ENCODE measurements at places on chromosomes 2 and 18. TPM values are rescaled to one million over a fixed set of nuclear protein-coding genes. Genes with fewer than 3 reads are reported as not detected.

Gene ARMC9
- 13.9 TPM for total RNA-seq

Gene GPAT2
- total RNA-seq: 0.34 TPM

Gene SLC19A3
- total RNA-seq: 0.59 TPM

GRCh38 chr2:239321596-239322415, 79.0 kb downstream of the HDAC4 start:
- no peak for DNase-seq
- H3K27me3 ChIP-seq: no peaks in the 10 kb centered on the region
- no peak overlapping the region for H3K4me3 ChIP-seq
- H3K36me3 ChIP-seq: no peaks in the 10 kb centered on the region
- peak overlapping the region; percentile 83 for H3K27ac ChIP-seq

- DNase-seq: no peak
- peaks cover 14% of the 10 kb centered on the region for H3K4me1 ChIP-seq
- peak overlapping the region; percentile 29 for H3K4me3 ChIP-seq
- peak overlapping the region; percentile 67 for H3K27ac ChIP-seq
- no peaks in the 10 kb centered on the region for H3K27me3 ChIP-seq
Measured at GRCh38 chr18:63979409-63979920, 9.6 kb downstream of the SERPINB8 start.

GRCh38 chr2:45930396-45930792, 278.9 kb downstream of the PRKCE start:
- H3K27ac ChIP-seq: peak overlapping the region; percentile 64
- no peak for DNase-seq
- H3K36me3 ChIP-seq: no peaks in the 10 kb centered on the region
- H3K4me1 ChIP-seq: peaks cover 37% of the 10 kb centered on the region
- H3K27me3 ChIP-seq: no peaks in the 10 kb centered on the region
- no peak overlapping the region for H3K4me3 ChIP-seq

DNA sequence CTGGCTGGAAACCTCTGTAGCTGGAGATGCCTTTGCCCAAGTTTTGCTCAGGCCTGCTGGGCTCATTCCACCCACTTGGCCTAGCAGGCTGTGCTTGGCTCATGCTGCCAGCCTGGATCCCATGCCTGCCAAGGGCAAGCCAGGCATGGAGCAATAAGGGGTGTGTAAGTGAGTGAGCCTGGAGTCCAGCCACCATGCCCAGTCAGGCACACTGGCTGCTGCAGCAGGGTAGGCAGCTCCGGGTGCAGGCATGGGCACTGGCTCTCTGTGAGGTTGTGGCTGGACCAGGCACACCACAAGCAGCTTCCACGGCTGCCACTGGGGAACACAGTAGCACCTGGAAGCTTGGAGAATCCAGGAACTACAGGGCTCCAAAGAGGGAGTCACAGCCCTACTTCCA, 147.7 kb upstream of the HS6ST1 start:
- H3K36me3 ChIP-seq: no peaks in the 10 kb centered on the region
- no peak overlapping the region for H3K27ac ChIP-seq
- no peaks in the 10 kb centered on the region for H3K4me1 ChIP-seq
- no peaks in the 10 kb centered on the region for H3K27me3 ChIP-seq
- H3K4me3 ChIP-seq: no peak overlapping the region

DNA sequence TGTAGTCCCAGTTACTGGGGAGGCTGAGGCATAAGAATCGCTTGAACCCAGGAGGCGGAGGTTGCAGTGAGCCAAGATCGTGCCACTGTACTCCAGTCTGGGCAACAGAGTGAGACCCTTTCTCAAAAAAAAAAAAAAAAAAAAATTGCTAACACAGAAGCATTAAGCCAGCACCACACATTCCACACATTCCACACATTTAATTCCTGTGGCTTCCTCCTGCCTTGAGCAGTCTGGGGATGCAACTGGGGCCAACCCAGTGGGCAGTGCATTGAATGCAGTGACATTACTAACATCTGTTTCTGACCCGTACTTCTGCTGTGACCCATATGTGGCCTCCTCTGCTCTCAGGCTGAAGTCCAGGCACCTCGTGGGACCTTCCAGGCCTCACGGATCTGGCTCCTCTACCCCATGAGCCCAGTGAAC, 107.0 kb downstream of the BCL2L11 start:
- H3K4me1 ChIP-seq: no peaks in the 10 kb centered on the region
- no peaks in the 10 kb centered on the region for H3K36me3 ChIP-seq

- peaks cover 17% of the 10 kb centered on the region for H3K36me3 ChIP-seq
- DNase-seq: no peak
- no peaks in the 10 kb centered on the region for H3K4me1 ChIP-seq
- no peak overlapping the region for H3K27ac ChIP-seq
Measured at GRCh38 chr2:187377340-187377739, 70.7 kb downstream of the CALCRL start.

- H3K27me3 ChIP-seq: peaks cover 25% of the 10 kb centered on the region
- H3K27ac ChIP-seq: no peak overlapping the region
- no peak for DNase-seq
- H3K36me3 ChIP-seq: no peaks in the 10 kb centered on the region
- no peak overlapping the region for H3K4me3 ChIP-seq
- H3K4me1 ChIP-seq: no peaks in the 10 kb centered on the region
Measured at GRCh38 chr18:58025733-58026132, 18.3 kb upstream of the NEDD4L start.

GRCh38 chr2:207847807-207848544, 78.3 kb upstream of the FZD5 start:
- H3K4me3 ChIP-seq: no peak overlapping the region
- DNase-seq: no peak
- peak overlapping the region; percentile 58 for H3K27ac ChIP-seq
- H3K36me3 ChIP-seq: no peaks in the 10 kb centered on the region

- no peaks in the 10 kb centered on the region for H3K36me3 ChIP-seq
- no peaks in the 10 kb centered on the region for H3K27me3 ChIP-seq
- H3K4me1 ChIP-seq: no peaks in the 10 kb centered on the region
- H3K4me3 ChIP-seq: no peak overlapping the region
- DNase-seq: no peak
- H3K27ac ChIP-seq: no peak overlapping the region
Measured at GRCh38 chr18:71250191-71250590, 961.3 kb downstream of the SOCS6 start.

DNA sequence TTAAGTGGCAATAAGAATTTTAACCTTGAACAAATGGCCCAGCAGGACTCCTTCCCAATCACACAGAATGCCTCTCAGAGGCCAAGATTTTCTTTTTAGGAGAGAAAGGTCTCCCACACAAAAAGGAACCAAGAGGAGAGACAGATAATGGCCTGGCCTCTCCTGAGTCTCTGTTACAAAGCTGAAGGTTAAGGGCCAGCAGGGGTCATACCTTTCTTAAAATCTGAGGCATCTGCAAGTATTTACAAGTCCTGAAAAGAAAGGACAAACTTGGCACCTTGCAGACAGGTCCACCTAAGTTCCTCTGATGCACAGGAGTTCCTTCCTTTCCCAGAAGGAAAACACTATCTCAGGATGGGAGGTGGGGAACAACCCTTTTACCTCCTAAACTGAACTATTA, 142.3 kb downstream of the TMEM163 start:
- no peak for DNase-seq
- no peak overlapping the region for H3K27ac ChIP-seq
- no peaks in the 10 kb centered on the region for H3K27me3 ChIP-seq
- H3K4me1 ChIP-seq: no peaks in the 10 kb centered on the region
- no peaks in the 10 kb centered on the region for H3K36me3 ChIP-seq
- H3K4me3 ChIP-seq: no peak overlapping the region
